ENCODE measurements at places on chromosomes 16 and 17.

DNA sequence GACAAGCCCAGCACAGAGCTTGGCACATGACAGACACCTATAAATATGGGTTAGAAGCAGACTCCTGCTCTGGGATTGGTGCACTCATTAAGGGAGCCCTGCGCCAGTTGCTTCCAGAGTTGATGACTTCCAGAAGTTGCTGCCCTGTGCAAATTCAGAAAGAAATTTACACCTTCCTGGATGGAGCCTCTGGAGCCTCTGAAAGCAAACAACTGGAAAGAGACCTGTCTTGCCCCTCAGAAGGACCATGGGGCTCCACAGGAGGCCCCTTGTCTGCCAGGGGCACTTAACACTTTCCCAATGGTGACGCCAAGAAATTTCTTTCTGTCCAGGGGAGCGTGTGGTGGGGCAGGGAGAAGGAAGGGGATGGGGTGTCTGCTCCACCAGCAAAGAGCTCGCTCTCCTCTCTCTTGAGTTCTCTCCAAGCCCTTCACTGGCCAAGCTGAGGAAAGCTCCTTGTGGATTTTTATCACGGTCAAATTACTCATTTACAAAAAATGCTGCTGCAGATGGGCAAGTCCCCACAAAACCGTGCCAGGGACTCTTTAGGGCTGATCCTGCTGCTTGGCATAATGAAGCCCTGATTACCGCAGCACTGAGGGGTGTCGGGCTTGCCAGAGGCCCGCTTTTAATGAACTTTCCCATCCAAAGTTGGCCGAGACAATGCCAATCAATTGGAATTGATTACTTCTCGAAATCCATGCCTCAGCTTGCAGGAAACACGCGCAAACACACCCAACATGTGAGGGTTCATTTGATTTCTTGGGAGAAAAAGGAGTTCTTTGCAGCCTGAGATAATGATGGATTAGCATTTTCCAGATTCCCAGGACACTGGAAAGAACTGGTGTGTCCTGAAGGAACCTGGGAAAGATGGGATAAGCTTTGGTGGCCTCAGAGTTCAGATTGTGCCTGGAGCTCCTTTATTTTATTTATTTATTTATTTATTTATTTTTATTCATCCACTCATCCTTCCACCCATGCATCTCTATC, 583.6 kb upstream of the CDH5 start:
- DNase-seq = no peak

DNA sequence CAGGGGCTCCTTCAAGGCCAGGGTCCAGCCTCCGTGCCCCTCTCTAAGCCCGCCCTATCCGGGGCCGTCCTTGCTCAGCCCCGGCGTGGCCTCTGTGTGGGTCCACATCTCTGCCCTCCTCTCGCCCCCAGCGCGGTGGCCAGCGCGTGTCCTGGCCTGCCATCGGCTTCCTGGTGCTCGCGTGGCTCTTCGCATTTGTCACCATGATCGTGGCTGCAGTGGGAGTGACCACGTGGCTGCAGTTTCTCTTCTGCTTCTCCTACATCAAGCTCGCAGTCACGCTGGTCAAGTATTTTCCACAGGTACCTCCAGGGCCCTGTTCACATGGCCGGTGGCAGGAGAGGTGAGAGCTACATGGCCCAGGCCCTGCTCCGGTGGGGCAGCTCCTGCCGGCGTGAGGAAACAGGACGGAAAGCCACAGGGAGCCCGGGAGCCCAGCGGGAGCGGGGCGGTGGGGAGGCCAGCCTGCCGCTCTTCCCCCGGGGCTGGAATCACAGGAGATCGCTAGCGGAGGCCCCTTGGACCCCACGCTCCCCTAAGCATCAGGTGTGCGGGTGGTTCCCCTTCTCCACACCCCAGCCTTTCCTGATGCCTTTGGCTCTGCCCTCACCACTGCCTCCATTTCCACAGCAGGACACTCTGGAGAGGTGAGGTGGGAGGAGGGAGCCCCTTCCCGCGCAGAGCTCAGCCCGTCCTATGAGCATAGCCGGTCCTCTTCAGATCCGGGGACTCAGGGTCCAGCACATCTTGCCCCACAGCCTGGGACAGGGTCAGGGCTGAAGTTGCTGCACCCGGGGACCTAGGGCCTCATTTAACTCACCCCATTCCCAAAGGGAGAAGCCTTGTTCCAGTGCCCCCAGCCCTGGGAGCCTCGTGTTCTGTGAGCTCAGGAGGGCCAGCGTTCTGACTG, 10.2 kb downstream of the TAX1BP3 start:
- DNase-seq = no peak

DNA sequence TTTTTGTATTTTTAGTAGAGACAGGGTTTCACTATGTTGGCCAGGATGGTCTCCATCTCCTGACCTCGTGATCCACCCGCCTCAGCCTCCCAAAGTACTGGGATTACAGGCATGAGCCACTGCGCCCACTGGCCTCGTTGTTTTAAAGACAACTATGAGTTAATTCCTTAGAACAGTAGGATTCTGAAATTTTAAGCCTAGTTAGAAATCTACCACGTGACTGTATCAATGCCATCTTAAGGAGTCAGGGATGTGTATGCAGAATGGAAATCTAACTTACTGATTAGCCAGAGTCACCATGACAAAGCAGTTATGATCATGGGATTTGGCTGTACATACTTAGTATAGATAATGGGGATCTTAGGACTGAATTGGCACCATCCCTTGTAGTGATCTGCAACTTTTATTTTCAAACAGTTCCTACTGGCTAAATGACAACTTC, 2.8 kb downstream of the CEP20 start:
- DNase-seq = no peak

DNA sequence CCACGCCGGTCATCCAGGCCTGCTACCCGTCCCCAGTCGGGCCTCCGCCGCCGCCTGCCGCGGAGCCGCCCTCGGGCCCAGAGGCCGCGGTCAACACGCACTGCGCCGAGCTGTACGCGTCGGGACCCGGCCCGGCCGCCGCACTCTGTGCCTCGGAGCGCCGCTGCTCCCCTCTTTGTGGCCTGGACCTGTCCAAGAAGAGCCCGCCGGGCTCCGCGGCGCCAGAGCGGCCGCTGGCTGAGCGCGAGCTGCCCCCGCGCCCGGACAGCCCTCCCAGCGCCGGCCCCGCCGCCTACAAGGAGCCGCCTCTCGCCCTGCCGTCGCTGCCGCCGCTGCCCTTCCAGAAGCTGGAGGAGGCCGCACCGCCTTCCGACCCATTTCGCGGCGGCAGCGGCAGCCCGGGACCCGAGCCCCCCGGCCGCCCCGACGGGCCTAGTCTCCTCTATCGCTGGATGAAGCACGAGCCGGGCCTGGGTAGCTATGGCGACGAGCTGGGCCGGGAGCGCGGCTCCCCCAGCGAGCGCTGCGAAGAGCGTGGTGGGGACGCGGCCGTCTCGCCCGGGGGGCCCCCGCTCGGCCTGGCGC, 2.4 kb downstream of the HIC1 start:
- DNase-seq = no peak

- DNase-seq = no peak
Measured at GRCh38 chr16:49884033-49885015, 28.4 kb upstream of the ZNF423 start.

DNA sequence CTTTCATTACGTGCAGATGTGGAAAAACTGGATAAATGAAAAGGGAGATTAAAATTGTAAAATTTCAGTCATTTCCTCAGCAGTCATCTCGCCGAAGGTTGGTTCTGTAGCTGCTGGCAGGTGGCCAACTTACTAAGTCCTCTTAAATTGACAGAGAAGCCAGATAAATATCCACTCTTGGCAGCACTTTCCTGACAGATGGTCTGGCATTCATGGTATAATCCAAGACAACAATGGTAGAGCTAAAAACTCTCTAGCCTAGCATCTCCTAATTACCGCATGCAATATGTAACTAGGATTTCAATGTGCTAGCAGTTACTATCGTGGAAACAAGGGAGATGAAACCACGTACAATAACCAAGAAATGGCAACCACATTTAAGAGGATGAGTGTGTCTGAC, 306.3 kb downstream of the CNTNAP4 start:
- DNase-seq = no peak

DNA sequence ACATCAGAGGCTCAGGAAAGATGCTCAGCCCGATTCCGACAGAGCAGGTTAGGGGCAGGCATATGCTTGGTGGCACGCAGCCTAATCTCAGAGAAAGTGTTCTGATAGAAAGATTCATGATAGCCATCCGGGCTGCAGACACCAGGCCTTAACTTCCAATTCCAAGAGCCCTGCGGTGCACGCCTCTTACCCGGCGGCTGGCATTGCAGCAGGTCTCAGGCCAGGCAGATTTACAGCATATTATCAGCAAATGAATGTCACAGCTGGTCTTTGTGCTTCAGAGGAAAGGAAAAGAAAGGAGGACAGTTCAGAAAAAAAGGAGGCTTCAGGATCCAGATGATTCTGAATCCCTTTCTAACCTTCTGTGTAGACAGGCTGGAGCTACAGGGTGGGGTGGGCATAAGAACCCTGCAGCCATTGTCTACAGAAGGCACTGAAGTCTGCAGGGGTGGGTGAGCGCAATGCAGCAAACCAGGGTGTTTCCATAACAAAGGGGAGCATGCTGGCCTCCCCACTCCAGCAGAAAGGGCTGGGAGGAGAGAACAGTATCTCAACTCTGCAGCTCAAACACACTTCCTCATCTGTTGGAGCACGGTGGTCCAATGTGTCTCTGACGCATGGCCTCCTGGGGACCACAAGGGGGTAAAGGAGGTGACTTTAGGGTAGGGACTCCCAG, 277.4 kb upstream of the XYLT1 start:
- no peak for DNase-seq

GRCh38 chr17:67211742-67212141, 33.3 kb downstream of the HELZ start:
- no peak for DNase-seq

GRCh38 chr17:5693821-5694220, 109.5 kb upstream of the NLRP1 start:
- DNase-seq = no peak

DNA sequence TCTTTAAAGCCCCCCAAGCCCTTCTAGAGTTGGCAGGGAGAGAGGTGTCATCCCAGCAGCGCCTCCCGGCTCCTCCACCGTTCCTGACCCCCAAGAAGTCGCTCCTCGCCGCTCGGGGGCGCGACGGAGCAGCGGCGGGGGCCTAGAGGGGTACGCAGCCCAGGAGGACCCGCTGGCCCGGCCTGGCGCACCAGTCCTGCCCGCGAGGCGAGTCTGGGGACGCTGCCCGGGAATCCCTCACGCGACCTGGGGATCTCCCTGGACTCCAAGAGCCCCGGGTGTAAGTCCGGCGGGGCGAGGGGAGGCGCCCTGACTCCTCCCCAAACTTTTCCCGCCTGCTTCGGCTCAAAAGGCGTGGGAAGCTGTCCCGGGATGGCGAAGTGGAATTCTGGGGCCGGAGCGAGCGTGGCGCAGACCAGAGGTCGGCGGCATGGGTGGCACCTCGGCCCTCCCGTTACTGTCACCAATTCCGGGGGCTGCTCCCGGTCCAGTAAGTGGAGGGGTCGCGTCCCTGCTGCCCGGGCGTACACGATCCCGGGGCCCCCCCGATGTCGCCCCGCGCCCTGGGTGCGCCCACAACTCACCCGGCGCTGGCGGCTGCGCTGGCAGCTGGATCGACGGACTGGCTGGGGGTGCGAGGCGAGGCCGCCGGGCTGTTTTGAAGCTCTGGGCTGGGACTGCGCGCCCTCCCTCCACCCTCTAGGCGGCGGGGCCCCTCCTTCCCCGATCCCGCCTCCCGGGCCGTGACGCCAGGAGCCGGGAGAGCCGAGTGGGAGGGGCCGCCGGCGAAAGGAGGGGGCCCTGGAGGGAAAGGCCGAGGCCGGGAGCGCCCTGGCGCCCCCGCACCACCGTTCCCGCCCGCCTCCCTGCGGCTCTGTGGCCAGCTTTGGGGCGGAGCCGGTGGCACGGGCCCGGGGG, at the start of gene EMP2:
EMP2 (minus strand) TSS at position 634 of the 918 bp plus-strand sequence. CDS start 32,981 bp downstream, outside the sequence.
- no peak for DNase-seq

DNA sequence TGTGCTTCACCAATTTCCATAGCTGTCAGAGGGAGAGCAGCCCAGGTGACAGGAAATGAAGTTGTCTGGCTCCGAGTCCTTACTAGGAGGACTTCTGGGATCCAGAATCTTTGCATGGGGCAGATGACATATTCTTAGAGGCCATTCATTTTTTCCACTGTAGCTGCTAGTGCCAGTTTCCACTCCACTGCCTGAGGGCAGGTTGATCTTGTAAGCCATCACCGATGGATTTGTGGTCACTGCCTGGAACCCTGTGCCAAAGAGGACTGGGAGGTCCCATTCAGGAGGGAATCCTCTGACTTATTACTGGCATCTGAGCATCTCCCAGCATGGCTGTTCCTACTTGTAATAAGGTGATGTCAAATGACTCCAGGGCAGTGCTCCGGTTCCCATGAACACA, 144.1 kb upstream of the KCNJ18 start:
- no peak for DNase-seq

- no peak for DNase-seq
Measured at GRCh38 chr16:82671741-82672140, 45.0 kb downstream of the CDH13 start.

DNA sequence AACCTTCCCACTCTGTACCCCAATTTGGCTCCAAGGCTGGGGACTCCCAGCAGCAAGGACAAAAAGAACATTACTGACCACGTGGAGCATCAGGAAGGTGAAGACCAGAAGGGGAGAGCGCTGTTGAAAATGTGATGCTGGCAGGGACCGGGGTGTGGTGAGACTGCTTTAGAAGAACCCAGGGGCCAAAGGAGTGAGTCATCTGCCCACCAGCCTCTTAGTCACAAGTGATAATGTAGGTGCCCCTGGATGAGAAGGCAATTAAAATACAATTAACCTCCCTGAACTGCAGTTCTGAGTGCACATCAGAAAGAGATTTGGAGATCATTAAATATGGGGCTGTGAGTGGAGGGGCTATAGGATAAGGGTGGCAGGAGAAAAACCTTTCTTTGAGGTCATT, 366.6 kb upstream of the CCL2 start:
- DNase-seq = no peak

DNA sequence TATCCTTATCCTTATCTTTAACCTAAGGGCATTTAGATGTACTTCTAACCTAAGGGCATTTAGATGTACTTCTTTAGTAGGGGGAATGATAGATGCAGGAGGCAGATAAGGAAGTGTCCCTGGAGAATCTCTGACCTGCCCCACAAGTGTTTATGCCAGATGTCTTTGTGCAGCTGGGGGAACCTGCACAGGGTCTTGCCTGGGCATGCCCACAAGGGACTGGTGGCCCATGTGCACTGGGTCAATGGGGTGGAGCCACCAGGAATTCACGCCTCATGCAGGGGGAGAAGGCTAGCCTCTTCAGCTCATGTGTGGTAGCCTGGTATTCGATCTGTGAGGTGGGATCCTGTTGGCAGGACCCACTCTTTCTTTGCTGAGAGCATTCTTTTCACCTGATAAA, 38.0 kb downstream of the CA10 start:
- no peak for DNase-seq

DNA sequence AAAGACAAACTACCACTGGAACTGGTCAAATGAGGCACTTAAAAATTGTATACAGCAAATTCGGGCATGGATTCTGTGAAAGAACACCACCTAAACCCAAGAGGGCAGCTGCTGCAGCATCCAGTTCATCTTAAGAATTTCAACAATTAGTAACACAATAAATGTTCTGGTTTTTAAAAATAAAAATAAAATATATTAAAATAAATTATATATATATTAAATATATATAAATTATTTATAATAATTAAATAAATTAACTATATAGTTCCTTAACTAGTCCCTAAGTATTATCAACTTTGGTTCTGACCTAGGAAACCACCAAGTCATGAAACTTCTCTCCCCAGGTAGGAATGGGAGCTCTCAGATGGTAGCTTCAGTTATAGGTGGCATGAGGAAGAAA, 13.4 kb upstream of the RFFL start:
- no peak for DNase-seq

All from activated CD4-positive, CD25-positive, alpha-beta regulatory T cell treated with anti-CD3 and anti-CD28 coated beads, Interleukin-2, amount 50 U/mL, for 16 hours (primary cell).